GM12878 (cell line): ENCODE measurements at places on chromosomes 13 and 19. TPM values are rescaled to one million over a fixed set of nuclear protein-coding genes. Genes with fewer than 3 reads are reported as not detected.
A peak's percentile ranks its signal among the peaks of the same experiment; 100 is the strongest.

DNA sequence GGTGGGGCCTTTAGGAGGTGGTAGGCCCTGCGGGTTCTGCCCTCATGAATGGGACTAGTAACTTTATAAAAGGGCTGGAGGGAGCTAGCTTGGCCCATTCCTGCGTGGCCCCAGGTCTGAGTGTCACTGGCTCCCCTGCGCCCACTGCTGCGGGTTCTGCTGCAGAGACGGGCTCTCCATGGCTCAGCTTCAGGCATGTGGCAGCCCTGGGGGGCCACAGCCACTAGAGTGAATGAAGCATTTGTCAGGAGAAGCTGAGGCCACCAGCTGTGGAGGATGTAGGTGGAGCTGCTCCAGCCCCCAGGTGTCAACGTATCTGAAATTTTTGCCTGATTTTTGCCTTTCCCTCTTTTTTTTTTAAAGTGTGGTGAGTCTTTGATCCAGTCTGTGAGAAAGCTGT lies 119.1 kb downstream of the SOX1 start:
- H3K36me3 ChIP-seq: no peaks in the 10 kb centered on the region
- no peaks in the 10 kb centered on the region for H3K27me3 ChIP-seq
- no peak for DNase-seq
- no peaks in the 10 kb centered on the region for H3K4me1 ChIP-seq
- H3K4me3 ChIP-seq: no peak overlapping the region
- H3K27ac ChIP-seq: no peak overlapping the region

DNA sequence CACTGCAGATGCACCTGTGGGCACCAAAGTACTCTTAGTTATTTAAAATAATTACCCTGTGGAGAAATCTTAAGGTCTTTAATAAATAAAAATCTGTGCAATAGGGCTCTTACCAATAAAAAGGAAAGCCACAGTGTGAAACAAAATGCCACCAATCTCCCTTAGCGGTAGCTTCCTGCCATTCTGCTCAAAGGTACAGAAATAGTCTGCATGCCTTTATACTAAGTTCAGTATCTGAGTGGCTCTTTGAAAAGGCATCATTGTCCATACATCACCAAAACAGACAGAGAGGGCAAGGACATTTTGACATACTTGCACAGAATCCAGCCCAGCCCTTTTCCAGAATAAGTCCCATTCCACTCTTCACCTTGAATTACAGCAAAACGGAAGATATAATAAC lies 161.0 kb downstream of the KLF12 start:
- no peak overlapping the region for H3K4me3 ChIP-seq
- no peaks in the 10 kb centered on the region for H3K27me3 ChIP-seq
- DNase-seq: no peak
- peaks cover 11% of the 10 kb centered on the region for H3K4me1 ChIP-seq
- H3K36me3 ChIP-seq: no peaks in the 10 kb centered on the region
- H3K27ac ChIP-seq: no peak overlapping the region

GRCh38 chr19:15631817-15632216 lies 8.9 kb upstream of the CYP4F3 start:
- H3K27ac ChIP-seq: no peak overlapping the region
- no peak overlapping the region for H3K4me3 ChIP-seq
- DNase-seq: peak; percentile 3
- no peaks in the 10 kb centered on the region for H3K27me3 ChIP-seq

DIAPH3 gene
- 22.8 and 25.2 TPM in 2 replicates for polyA plus RNA-seq

EID2 gene
- polyA plus RNA-seq: 1.6 and 1.7 TPM in 2 replicates

ZNF625 gene
- 0.52 and 0.62 TPM in 2 replicates for polyA plus RNA-seq
